ENCODE measurements at places on chromosomes 2 and 18.

DNA sequence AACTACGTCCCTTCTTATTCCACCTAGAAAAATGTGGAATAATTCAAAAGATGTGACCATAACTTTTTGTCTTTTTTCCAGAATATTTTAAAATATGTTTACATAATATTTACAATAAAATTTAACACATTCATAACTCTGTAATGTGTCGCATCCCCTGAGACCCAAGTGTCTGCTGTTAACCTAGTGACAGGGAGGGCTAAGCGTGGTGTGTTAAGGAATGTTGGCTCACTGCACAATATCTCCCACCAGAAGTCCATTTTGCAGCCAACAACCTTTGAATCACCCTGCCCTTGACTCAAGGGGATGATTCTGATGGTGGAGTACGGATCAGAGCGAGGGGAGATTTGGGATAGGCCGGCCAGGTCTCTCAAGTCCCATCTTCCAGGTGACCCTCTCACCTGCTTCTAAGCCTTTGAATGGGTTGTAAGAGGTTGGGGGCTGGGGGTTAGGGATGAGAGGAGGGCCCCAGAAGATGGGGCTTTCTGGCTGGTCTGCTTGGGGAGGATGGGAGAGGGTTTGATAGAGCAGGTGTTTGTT, 43.3 kb downstream of the SERTAD2 start:
- DNase-seq = no peak

GRCh38 chr18:67778016-67778415, 261.5 kb upstream of the DSEL start:
- no peak for DNase-seq

GRCh38 chr2:149871091-149871885, 283.7 kb upstream of the MMADHC start:
- no peak for DNase-seq

DNA sequence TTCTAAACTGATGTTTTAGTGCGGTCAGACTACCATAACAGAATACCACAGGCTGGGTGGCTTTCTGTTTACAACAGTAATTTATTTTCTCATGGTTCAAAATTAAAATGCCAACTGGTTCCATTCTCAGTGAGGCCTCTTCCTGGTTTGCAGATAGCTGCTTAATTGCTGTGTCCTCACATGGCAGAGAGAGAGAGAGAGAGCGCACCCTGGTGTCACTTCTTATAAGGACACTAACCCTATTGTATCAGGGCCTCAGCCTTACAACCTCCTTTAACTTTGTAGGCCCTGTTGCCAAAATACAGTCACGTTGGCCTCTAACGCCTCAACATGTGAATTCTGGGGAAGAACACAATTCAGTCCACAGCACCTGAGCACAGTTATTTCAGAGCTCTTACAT, 37.5 kb upstream of the ZNF385B start:
- no peak for DNase-seq

GRCh38 chr2:95077861-95078603, 43.6 kb downstream of the MRPS5 start:
- DNase-seq = no peak

- no peak for DNase-seq
Measured at GRCh38 chr2:69639266-69639665, 4.3 kb downstream of the AAK1 start.

- no peak for DNase-seq
Measured at GRCh38 chr2:240947176-240947575, 41.0 kb downstream of the CROCC2 start.

DNA sequence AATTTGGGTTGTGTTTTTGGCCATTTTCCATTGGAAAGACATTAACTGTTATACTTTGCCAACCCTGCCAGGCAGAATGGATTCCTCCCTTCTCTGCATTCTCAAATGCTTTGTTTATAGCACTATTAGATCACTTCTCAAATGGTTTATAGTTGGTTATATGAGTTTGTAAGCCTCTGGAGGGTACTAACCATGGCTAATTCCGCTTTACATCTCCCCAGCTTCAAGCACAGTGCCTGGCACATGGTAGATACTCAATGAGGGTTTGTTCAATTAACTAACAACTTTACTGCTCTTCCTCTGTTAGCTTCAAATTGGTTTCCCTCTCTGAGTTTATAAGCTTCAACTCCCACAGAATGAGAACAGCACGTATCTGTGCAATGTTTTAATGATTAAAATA, 213.5 kb downstream of the SOX11 start:
- DNase-seq = no peak

DNA sequence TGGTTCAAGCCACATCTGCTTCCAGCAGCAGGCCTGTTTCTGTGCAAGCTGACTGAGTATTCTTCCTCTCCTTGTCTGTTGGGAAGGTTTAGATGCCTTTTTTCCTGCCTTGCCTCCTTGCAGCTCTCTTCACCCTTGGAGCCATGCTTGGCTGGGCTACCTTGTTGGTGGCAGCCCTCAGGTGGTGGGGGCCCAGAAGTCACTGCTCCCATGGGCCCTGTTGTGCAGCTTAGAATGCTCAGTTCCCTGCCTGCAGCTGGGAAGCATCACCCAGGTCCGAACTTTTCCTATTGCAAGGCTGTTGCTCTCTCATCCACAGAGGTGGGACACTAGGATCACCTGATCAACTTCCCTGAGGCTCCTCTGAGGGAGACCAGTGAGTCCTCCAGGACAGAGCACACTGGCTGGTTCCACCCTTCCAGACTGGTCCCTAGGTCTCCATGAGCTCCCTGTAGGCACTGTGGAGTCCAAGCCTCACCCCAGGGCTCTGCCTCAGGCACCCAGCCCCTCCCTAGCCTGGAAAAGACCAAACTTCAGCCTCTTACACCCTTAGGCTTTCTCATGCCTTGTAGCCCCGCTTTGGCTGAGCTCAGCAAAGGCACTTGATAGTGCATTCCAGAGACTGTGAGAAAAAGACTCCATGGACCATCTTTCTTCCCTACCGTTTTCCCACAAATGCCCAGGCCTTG, 219.3 kb upstream of the SH3BP4 start:
- DNase-seq = no peak

GRCh38 chr2:202818321-202818720, 53.2 kb downstream of the ICA1L start:
- no peak for DNase-seq

DNA sequence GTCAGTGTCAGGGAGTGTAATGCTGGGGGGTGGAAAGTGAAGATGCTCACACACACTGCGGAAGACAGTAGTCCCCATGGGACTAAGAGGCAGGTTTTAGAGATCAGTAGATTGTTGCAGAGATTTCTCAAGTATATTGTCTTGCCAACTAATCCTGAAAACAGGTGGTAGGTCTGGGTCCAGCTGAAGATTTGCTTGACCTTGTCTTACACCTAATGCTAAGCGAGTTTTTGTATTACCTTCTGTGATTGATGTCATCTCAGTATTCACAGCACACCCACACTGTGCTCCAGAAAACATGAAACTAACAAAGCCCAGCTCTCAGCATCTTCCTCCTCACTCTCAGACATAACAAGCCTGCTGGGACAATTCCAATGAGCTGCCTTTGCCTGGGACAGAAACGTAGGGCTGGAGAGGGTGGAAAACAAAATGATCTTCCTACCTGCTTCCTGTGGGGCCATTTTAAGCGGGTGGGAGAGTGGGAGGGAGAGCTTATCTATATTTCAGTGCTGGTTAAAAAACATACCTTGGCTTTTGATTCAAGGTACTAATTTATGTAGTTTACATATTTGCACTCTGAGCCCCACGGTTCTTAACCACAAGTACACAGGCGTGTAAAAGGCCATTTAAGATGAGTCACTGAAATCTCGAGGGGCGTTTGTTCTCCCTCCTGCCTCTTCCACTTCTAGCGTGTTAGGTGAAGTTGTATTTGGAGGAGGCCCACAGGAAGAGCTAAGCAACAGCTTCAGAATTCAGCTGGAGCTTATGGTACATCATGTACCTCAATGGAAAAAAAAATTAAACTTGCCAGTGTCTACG, 23.1 kb upstream of the RBMS1 start:
- DNase-seq = no peak

DNA sequence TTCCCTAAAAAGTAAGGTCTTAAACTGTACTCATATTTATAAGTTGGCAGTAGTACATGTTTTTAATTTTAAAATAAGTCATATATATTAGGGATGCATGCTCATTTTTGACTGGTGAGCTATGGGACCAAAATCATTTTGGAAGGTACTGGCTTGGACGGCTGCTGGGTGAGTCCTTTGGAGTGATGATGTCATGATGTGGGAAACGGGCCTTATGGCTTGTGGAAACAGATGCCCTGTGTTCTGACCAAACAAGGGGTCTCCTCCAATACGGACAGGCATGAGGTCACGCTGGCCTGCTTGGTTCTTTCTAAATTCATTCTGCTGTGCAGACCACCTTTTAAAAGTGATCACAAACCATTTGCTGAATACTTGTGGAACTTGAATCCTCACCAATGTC, 109.2 kb upstream of the MGAT5 start:
- no peak for DNase-seq

GRCh38 chr2:70785137-70785911, 5.1 kb downstream of the FIGLA start:
- DNase-seq = no peak

- DNase-seq = no peak
Measured at GRCh38 chr2:175728032-175728431, 274.0 kb downstream of the LNPK start.

GRCh38 chr2:53268086-53268485, 499.5 kb upstream of the CHAC2 start:
- DNase-seq = no peak

DNA sequence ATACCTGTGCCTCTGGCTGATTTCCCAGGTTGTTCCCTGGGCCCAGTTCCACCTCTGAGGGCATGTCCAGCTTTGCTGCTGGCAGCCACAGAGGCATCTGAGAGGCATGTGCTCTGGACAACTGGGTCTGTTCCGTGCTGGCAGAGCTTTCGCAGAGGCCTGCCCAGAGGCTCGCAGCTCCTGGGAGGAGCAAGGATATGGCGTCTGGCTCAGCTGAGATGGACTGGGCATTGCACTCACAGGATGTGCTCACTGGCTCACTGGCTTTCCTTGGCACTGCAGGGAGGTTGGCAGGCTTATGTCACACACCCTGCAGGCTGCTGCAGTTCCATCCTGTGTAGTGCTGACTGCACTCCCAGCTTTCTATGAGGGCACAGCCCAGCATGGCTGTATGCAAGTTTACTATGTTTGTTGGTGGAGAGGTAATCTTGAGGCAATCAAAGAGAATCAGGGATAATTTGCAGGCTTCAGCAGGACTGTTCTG, 172.3 kb downstream of the PRKCE start:
- no peak for DNase-seq

DNA sequence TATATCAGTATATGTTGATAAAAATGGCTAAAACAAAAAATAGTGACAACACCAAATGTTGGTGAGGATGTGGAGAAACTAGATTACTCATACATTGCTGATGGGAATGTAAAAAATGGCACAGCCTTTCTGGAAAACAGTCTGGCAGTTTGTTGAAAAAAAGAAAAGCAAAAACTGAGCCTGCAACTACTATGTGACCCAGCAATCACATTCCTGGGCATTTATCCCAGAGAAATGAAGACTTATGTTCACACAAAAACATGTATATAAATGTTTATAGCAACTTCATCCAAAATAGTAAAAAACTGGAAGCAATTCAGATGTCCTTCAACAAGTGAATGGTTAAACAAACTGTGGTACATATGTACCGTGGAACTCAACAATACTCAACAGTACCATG, 7.5 kb upstream of the KDSR start:
- no peak for DNase-seq

DNA sequence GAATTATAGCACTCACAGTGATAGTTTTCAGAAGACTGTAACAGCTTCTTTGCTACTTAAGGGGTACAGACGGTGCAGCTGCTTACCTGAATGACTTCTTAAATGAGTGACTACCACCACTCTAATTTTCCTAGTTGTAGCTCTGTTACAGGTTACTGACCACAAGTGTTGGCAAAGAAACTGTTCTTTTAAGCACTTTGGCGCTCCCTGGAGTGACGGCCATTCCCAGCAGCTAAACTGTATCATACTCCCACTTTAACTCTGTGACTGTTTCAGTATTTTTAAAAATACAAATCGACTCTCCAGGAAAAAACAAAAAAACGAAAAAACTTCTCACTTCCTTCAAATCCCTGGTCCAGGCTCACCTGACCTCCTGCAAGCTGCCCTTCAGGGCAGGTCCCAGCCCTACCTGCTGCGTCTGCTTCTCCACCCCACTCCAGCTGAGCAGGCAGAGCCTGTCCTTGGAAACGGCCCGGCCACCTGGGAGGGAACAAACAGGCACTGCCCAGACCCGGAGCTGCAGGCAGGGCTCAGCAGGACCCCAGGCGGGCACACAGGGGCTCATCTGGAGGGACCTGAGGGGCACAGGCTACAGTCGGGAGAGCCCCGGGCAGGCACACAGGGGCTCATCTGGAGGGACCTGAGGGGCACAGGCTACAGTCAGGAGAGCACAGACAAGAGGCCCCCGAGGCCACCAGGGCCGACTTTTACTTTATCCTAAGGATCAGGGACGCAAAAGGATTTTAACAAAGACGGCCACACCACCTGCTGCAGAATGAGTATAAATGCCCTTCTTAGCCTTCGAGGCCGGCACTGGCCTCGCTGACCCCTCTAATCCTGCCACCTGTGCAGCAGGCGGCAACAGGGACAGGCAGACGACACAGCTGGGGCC, 24.5 kb downstream of the SLC66A2 start:
- DNase-seq = no peak

DNA sequence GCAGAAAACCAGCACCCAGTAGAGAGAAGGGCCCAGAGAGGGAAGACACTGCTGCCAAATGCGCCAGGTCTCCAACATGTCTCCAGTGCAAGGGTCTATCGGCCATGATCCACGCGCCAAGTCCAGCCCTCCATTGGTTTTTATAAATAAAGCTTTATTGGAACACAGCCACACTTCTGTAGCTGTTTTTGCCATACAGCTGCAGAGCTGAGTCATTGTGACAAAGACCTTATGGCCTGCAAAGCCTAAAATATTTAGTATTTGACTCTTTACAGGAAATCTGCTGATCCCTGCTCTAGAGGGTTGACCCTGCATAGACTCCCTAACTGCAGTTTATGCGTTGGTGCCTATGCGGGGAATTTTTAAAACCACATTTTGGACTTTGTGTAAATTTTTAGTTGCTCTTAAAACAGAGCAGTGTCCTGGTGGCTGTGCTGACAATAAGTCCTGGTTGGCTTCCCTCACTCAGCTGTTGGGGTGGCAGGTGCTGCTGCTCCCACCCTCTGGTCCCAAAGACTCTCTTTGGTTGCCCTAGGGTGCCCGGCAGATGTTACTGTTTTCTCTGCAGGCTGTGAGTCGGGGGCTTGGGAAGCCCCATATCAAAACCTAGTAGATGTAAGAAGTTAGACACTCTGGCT, 154.9 kb downstream of the CTIF start:
- DNase-seq = no peak

DNA sequence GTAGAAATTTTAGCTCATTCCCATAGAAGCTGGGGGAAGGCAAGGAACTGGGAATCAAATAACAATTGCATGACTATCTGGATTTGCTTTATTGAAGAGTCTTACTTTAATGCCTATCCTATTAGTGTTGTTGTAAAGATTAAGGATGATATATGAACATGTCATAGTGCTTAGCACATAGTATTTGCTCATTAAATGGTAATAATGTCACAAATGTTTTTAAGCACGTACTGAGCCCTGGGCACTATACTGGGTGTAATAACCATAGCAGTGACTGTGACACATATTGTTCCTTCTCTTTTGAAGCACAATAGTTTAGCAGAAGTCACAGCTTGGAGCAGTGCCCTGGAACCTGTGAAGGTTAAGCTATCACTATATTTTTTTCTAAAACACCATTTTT, 47.2 kb upstream of the DTNB start:
- DNase-seq = no peak

Measured in stimulated activated CD8-positive, alpha-beta memory T cell treated with anti-CD3 and anti-CD28 coated beads, Interleukin-7, amount 100 ng/mL, for 1 hour (primary cell).